PC-3 (cell line): ENCODE measurements at places on chromosomes 12 and 14. TPM values are rescaled to one million over a fixed set of nuclear protein-coding genes. Genes with fewer than 3 reads are reported as not detected.
A peak's percentile ranks its signal among the peaks of the same experiment; 100 is the strongest.

Gene LRRC43
- total RNA-seq = 0.66 TPM in 1 of 2 replicates, not detected in the other

Gene ASIC1
- total RNA-seq = 6.0 and 6.3 TPM in 2 replicates

DNA sequence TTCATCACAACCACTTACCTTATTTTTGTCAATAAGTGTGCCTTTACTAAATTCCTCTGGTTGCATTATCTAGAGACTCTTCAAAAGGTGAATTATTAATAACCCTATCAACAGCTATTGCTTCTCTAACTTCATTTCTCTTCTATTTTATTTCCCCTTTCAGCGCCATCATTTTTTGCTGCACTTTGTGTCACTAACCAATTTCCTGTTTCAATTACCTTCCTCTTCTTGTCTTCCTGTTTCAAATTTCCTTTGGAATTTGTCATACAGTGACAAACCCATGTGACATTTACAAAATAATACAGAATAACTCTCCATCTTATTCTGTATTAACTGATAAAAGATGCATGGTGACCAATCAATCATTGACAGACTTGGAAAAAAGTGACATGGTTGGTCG is 12.2 kb upstream of the CLEC2A start:
- H3K36me3 ChIP-seq = no peaks in the 10 kb centered on the region
- DNase-seq = no peak

GRCh38 chr12:60947533-60947932 is 1312.7 kb upstream of the USP15 start:
- H3K36me3 ChIP-seq = no peaks in the 10 kb centered on the region
- DNase-seq = no peak
- H3K4me1 ChIP-seq = no peaks in the 10 kb centered on the region
- no peak overlapping the region for H3K27ac ChIP-seq

DNA sequence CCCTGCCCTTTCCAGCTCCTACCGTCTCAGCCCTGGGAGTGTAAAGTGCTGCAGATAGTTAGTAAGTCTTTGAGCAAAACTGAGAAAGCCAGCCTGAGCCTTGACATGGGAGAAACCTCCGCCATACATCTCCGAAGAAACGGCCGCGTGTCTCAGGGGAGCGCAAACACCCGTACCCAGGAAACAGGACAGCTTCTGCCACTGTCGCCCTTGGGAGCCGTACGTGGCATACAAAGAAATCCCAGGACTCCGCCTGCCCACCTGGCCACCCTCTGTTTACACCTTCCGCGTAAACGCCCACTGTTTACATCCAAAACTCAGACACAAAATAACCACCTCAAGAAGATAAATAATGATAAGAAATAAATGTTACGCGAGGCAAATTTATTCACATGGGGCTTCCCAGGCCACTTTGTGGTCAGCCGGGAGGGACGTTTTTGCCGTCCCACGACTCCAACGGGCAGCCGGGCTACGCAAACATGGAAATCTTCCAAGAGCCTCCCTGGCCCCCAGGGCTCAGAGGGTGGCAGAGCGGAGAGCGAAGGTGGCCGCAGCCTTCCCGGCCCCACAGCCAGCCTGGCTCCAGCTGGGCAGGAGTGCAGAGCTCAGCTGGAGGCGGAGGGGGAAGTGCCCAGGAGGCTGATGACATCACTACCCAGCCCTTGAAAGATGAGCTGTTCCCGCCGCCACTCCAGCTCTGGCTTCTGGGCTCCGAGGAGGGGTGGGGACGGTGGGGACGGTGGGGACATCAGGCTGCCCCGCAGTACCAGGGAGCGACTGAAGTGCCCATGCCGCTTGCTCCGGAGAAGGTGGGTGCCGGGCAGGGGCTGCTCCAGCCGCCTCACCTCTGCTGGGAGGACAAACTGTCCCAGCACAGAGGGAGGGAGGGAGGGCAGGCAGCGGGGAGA is at the start of gene BDKRB2:
Gene BDKRB2 (plus strand): TSS at position 689 of the 908 bp plus-strand sequence. CDS start 32,269 bp downstream, outside the sequence.
- H3K4me1 ChIP-seq = peaks cover 9% of the 10 kb centered on the region; the same call in 1 of the 2 replicates
- peak within 1 kb of the TSS; percentile 64 for H3K4me3 ChIP-seq
- H3K36me3 ChIP-seq = no peaks in the 10 kb centered on the region
- no peak within 1 kb of the TSS for H3K27ac ChIP-seq
- peak; percentile 71 for DNase-seq
- peaks cover 13% of the 10 kb centered on the region for H3K27me3 ChIP-seq

- H3K36me3 ChIP-seq = no peaks in the 10 kb centered on the region
- H3K4me1 ChIP-seq = peaks cover 34% of the 10 kb centered on the region
- peak overlapping the region; percentile 91 for H3K27ac ChIP-seq
- H3K4me3 ChIP-seq = no peak overlapping the region
These were observed 15.3 kb upstream of the WDR20 start for GRCh38 chr14:102124419-102124818.

GRCh38 chr12:2998789-2999264 is 39.6 kb downstream of the TEAD4 start:
- no peaks in the 10 kb centered on the region for H3K4me1 ChIP-seq
- H3K27me3 ChIP-seq = no peaks in the 10 kb centered on the region
- DNase-seq = no peak
- no peaks in the 10 kb centered on the region for H3K36me3 ChIP-seq

GRCh38 chr12:123034022-123034541 is 53.6 kb downstream of the ARL6IP4 start:
- no peak overlapping the region for H3K4me3 ChIP-seq
- peak overlapping the region; percentile 89 for H3K27ac ChIP-seq
- H3K36me3 ChIP-seq = no peaks in the 10 kb centered on the region
- peaks cover 21% of the 10 kb centered on the region for H3K4me1 ChIP-seq
- H3K27me3 ChIP-seq = no peaks in the 10 kb centered on the region

- H3K4me1 ChIP-seq = no peaks in the 10 kb centered on the region
- peaks cover 69% of the 10 kb centered on the region for H3K27me3 ChIP-seq
- DNase-seq = no peak
- no peak overlapping the region for H3K4me3 ChIP-seq
These were observed 2.9 kb upstream of the SMOC1 start for GRCh38 chr14:69876221-69876847.

DNA sequence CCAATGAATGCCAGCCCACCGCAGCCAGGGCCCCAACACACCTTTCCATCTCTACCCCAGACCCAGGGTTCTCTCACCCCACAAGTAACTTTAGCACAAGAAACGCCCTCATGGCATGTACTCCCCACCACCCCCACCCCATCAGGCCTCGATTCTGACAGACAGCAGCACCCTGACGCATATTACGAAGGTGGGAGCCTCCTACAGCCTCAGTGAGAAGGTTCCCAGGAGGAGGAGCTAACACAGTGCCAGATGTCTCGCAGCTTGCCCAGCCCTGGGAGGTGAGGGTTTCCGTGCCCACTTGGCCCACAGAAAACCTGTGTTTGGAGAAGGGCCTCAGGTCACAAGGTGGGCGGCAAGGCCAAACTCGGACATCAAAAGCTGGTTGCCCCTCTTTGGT is 32.4 kb downstream of the CCDC88C start:
- no peaks in the 10 kb centered on the region for H3K36me3 ChIP-seq
- no peak overlapping the region for H3K4me3 ChIP-seq
- H3K27ac ChIP-seq = no peak overlapping the region
- no peaks in the 10 kb centered on the region for H3K27me3 ChIP-seq

DNA sequence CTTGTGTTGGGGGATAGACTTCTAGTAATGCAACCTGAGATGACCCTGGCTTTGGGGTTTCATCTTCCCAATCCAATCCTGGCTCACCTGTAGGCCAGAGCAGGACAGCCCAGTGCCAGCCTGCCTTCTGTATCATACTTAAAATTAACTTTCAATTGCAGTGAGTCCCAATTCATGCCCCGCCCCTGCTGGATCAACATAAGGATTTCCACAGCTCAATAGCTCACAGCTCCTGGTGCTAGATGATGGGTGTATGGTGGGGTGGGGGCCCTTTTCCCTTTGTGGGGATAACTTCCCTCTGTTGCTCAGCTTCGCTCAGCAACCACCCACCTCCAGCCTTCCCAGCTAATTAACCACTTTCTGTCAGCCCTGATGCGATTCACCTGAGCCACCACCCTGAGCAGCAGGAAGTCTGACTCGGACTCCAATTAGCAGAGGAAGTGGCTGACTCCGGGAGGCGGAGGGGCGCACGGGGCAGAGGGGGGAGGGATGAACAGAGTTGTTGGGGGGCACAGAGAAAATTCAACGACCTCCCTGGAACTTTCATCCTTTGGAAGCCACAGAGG is 24.3 kb upstream of the CHGA start:
- H3K27ac ChIP-seq = no peak overlapping the region
- no peaks in the 10 kb centered on the region for H3K36me3 ChIP-seq
- H3K4me1 ChIP-seq = 0 out of 2 replicates have a peak, but pooled peaks cover 3% of the 10 kb centered on the region
- DNase-seq = no peak

DNA sequence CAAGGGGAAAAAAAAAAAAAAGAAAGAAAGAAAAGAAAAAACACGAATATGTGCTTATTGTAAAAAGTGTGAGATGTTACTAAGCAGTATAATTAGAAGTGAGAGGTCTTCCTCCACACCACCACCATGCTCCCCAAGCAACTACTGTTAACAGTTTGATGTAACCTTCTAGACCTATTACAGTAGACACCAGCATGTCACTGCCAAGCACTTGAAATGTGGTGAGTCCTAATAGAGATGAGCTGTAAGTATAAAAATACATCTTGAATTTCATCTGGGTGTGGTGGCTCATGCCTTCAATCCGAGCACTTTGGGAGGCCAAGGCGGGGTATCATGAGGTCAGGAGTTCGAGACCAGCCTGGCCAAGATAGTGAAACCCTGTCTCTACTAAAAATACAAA is 8.1 kb upstream of the SNRNP35 start:
- H3K27me3 ChIP-seq = no peaks in the 10 kb centered on the region
- no peaks in the 10 kb centered on the region for H3K36me3 ChIP-seq
- H3K4me1 ChIP-seq = peaks cover 12% of the 10 kb centered on the region; the same call in 1 of the 2 replicates

DNA sequence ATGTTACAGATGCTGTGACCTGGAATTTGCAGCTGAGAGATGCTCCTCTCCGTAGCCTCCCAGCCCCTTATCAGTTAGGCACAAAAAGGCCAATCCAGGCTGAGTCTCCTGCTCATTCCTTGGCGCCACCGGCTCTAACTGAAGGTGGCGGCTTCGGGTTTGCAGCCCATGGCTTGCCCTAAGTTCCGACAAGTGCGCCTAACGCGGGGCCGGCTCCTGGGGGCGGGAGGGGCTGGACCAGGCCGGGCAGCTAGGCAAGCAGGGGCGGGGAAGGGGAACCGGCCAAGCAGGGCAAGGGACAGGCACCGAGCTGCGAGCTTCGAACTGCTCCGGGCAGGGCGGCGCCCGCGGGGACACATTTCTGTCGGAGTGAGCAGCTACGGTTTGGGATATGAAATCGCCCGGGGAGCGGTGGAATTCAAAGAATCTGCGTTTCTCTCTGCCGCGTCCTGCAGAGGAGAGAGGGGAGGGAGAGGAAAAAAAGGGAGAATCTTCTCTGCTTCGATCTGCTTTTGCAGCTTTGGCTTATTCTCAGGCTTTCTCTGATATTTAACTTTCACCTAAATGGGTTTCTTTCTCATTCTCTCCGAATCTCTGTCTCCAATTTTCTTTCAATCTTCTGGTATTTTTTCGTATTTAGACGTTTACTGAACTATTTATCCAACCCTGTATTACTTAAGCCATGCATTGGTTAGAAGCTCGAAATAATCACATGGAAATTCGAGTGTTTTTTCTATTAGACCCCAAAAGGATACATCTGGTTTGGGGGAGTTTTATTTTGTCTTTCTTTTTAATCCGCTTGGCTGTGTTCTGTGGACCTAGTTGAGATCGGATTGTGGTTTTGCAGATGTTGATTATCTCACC is 1.6 kb upstream of the HOXC12 start:
- no peaks in the 10 kb centered on the region for H3K27me3 ChIP-seq
- no peak overlapping the region for H3K27ac ChIP-seq
- H3K4me1 ChIP-seq = peaks cover 13% of the 10 kb centered on the region
- peak overlapping the region; percentile 54 for H3K4me3 ChIP-seq
- no peaks in the 10 kb centered on the region for H3K36me3 ChIP-seq
- DNase-seq = peak; percentile 55

DNA sequence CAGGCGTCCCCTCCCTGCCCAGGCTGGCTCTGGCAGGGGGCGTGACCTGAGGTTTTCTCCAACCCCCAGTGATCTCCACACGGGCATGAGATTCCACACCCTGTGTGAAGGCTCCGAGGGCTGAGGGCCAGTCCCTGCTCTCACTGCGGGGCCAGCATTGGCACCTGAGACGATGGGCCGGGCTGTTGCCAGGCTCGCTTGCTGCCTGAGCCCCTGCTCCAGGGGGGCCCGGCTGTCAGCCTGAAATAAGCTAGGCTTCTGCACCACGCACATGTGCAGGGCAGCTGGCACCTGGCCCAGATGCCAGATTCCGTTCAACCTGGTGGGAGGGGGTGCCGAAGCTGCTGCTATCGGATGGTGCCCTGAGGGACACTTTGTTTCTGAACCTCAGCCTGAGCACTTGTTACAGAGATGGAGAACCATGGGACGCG is 196.5 kb upstream of the PRMT8 start:
- no peaks in the 10 kb centered on the region for H3K27me3 ChIP-seq
- no peak for DNase-seq
- H3K27ac ChIP-seq = no peak overlapping the region
- peaks cover 2% of the 10 kb centered on the region; the same call in 1 of the 2 replicates for H3K4me1 ChIP-seq
- H3K36me3 ChIP-seq = no peaks in the 10 kb centered on the region
- H3K4me3 ChIP-seq = no peak overlapping the region

- DNase-seq = peak; percentile 8
- H3K4me1 ChIP-seq = no peaks in the 10 kb centered on the region
- H3K36me3 ChIP-seq = no peaks in the 10 kb centered on the region
- no peaks in the 10 kb centered on the region for H3K27me3 ChIP-seq
- H3K4me3 ChIP-seq = no peak overlapping the region
These were observed 8.4 kb upstream of the PIANP start for GRCh38 chr12:6708960-6709394.

DNA sequence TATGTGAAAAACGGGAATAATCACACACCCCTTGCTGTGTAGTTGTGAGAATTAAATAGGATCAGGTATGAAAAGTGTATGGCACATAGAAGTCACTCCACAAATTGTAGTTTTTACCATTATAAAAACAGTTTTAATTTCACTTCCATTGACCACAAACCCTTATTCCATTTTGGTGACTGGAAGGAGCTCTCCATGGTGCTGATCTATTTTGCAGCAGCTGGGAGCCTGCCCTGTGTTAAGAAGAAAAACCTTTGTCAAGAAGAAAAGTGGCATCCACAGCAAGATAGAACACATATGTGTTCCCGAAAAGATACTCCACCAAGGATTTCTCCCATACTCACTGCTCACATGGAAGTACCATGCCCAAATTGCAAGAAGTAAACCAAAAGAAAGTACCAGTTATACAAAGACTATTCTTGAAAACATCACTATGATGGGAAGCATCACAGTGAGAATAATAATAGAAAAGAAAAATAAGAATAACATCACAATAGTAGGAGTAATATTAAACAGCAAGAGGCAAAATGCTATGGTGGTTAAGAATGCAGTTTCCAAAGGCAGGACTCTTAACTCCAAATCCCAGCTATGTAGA is 58.7 kb downstream of the TUNAR start:
- H3K4me3 ChIP-seq = no peak overlapping the region
- no peaks in the 10 kb centered on the region for H3K4me1 ChIP-seq
- no peaks in the 10 kb centered on the region for H3K36me3 ChIP-seq
- H3K27ac ChIP-seq = no peak overlapping the region
- DNase-seq = peak; percentile 26
